Mucosa of gallbladder (tissue), 1 donor: ENCODE measurements at places on chromosomes 1 and 21.
A peak's percentile ranks its signal among the peaks of the same experiment; 100 is the strongest.

- peak; percentile 64 for DNase-seq
These were observed 414.0 kb downstream of the PRDM2 start for GRCh38 chr1:14113841-14114567.

DNA sequence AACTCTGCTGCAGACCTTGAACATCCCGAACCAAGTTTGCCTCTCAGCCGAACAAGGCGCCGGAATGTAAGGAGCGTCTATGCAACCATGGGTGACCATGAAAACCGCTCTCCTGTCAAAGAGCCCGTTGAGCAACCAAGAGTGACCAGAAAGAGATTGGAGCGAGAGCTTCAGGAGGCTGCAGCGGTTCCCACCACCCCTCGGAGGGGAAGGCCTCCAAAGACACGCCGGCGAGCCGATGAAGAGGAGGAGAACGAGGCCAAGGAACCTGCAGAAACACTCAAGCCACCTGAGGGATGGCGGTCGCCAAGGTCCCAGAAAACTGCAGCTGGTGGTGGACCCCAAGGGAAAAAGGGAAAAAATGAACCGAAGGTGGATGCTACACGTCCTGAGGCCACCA is 44.0 kb downstream of the ZBTB17 start:
- no peak for DNase-seq

DNA sequence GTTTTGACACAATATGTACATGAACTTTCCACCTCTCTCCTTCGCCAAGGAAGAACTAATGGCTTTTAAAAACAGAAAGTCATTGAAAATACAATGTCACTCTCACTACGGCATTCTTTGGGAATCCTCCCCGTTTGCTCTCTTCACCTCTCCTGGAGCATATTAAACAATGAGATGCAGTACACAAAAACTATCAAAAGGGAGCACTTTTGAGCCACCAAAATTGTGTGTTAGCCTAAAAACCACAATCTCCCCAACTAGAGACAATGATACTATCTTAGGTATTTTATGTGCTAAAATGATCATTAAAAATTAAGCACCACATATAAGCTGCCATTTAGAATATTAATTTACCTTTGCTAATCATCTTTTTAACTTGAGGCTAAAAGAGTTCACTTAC is 425.5 kb downstream of the KCTD3 start:
- DNase-seq, result no peak

DNA sequence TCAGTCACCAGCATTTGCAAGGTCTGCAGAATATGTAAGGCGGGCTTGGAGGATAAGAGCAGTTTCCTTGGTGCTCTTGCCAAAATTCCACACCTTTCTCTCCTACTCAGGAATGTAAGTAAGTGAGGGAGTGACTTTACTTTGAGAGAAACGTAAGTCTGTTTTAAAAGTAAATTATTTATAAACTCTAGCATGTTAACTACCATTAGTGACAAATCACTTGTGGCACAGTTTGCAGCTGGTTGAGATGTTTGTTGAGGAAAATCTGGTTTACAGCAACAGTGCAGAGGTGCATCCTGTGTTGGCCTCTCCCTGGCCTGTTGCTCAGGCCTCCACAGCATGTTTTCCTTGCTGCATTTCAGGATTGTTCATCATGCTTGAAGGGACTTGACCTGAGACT is 8.5 kb downstream of the CGN start:
- DNase-seq, result no peak

DNA sequence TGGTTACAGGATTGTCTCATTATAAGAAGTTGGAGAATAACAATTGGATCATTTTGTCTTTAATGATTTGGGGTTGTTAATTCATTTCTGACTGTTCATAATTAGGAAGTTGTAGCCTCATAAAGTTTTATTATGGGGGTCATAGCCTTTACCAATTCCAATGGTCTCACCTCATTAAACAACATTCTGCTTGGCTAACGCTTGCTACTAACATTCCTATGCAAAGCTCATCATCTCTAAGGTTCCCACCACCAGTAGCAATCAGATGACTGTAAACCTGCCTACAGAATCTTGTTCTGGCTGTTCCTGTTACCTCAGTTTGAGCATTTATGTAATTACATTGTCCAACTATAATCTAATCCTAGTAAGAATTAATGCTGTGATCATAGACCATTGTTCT is 60.2 kb downstream of the ODF2L start:
- no peak for DNase-seq

DNA sequence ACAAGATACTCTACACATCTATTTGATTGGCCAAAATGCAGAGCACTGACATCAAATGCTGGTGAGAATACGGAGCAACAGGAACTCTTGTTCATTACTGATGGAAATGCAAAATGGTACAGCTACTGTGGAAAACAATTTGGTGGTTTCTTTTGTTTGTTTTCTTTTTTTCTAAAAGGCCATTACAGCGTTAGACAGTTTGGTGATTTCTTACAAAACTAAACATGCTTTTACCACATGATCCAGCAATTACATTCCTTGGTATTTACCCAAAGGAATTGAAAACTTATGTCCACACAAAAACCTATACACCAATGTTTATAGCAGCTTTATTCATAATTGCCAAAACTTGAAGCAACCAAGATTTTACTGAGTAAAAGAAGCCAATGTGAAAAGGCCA is 66.4 kb upstream of the FBXO28 start:
- no peak for DNase-seq

GRCh38 chr1:94994805-94995204 is 67.9 kb upstream of the CNN3 start:
- no peak for DNase-seq

- DNase-seq, result no peak
These were observed 33.7 kb downstream of the RAB3B start for GRCh38 chr1:51956528-51957509.

DNA sequence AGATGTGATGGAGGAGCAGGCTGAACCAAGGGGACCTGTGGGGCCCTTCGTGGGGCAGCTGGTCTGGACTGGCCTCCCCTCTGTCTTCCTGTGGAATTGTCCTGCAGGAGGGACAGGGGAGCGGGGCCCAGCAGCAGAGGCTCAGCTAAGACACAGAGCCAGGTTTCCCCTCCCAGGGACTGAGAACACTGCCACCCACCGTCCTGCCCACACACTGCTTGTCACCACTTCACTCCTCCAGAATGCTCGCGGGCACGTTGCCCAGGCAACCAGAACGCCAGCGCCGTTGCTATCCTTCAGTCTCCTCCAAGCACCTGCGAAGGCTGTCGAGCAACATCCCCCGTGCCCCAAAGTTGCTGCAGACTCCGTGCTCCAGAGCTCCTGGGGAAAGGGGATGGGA is 46.4 kb downstream of the AJAP1 start:
- DNase-seq, result no peak

DNA sequence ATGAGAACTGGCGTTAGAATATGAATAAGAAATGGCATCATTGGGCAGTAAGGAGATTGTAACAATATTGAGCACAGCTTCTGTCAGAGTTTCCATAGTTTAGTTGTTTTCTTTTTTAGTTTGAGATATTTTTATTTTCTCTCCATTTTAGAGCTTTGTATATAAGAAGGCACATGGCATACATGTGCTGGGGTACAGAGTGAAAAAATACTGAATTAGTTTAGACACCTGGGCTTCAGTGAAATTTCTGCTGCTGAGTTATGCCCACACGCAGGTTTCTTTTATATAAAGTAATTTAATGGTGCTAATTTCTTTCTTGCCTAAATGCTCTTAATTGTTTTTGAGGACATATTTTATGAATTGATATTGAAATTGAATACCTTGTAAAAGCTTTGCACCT is 53.6 kb upstream of the RWDD3 start:
- DNase-seq, result no peak

DNA sequence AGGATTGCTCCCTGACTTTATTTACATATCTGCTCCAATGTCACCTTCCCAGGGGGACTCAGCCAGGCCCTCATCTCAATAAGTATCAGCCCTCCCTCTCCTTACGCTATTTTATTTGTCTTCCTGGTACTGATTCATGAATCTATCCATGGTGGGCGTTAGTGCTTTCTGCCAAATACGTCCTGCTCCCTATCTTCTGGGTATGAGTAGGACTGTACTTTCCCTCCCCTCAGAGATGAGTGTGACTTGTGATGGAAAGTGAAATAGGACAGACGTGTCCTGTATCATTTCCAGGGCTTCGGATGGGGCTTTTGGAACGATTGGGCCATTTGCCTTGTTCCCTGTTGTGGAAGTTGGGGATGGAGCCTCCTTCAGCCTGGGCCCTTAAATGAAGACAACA is 47.5 kb downstream of the FOXO6 start:
- DNase-seq, result no peak

- DNase-seq, result no peak
These were observed 87.0 kb upstream of the ZC3H11B start for GRCh38 chr1:219699870-219700269.

DNA sequence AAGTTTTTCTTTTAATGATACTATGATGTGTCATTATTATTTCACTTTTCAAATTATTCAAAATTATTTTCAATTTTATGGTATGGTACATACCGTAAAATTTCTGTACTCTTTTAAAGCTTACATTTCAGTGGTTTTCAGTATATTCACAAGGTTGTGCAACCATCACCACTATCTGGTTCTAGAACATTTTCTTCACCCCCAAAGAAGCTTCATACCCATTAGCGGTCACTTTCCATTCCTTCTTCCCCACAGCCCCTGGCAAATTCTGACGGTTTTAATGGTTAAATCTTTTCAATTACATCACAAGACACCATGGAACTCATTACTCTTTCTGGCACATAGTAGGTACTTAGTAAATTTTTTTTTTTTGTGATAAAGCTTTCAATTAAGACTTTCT is 22.8 kb upstream of the ATP5PO start:
- DNase-seq, result no peak

GRCh38 chr1:160124705-160125478 is 9.3 kb downstream of the ATP1A2 start:
- DNase-seq, result no peak

- DNase-seq, result no peak
These were observed 2131.7 kb downstream of the MRPL39 start for GRCh38 chr21:23475281-23476219.

DNA sequence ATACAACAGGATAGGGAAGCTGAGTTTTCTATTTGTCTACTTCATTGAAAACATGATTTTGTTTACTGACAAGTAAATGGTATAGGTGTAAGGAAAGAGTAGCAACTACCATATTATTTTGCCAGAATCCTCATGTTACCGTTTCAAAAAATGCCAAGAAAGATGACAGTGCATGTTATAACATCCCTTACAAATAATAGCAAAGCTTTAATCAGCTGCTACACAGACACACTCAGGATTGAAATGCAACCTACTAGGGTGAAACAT is 331.5 kb downstream of the CHRM3 start:
- no peak for DNase-seq

GRCh38 chr1:219316066-219316465 is 142.4 kb downstream of the LYPLAL1 start:
- DNase-seq, result no peak

- DNase-seq, result no peak
These were observed 80.5 kb downstream of the FAM78B start for GRCh38 chr1:166086113-166086883.

- DNase-seq, result no peak
These were observed 19.6 kb downstream of the FH start for GRCh38 chr1:241499910-241500309.

GRCh38 chr1:68111519-68112436 is 61.4 kb upstream of the DIRAS3 start:
- peak; percentile 73 for DNase-seq

- no peak for DNase-seq
These were observed 3.4 kb upstream of the PCSK9 start for GRCh38 chr1:55035904-55036303.

GRCh38 chr1:164780863-164781262 is 221.9 kb downstream of the PBX1 start:
- no peak for DNase-seq

- DNase-seq, result no peak
These were observed 724.5 kb downstream of the NCAM2 start for GRCh38 chr21:21722731-21723130.
